ENCODE measurements at places on chromosomes 1 and 21. TPM values are rescaled to one million over a fixed set of nuclear protein-coding genes. Genes with fewer than 3 reads are reported as not detected.

Gene SLC9C2
- not detected for total RNA-seq

Gene NBPF1
- 25.3 TPM for total RNA-seq

Gene RGSL1
- not detected for total RNA-seq

Gene RGS13
- total RNA-seq, result not detected

Gene RGS16
- total RNA-seq, result 0.28 TPM

Gene ADAR
- 131 TPM for total RNA-seq

Gene EPS8L3
- total RNA-seq, result not detected

Gene ESRRG
- total RNA-seq, result 0.56 TPM

Gene NCF2
- total RNA-seq, result 2.8 TPM

Gene ZYG11B
- total RNA-seq, result 46.1 TPM

Gene LEMD1
- not detected for total RNA-seq

Gene MFSD2A
- total RNA-seq, result 5.7 TPM

Gene ZMYND12
- not detected for total RNA-seq

Gene FCGR3B
- not detected for total RNA-seq

Gene PTPRF
- 25.8 TPM for total RNA-seq

Gene FAM131C
- 0.28 TPM for total RNA-seq

Gene FCRL1
- not detected for total RNA-seq

Gene PLA2G5
- not detected for total RNA-seq

Gene GPR37L1
- total RNA-seq, result not detected

Gene GPR52
- total RNA-seq, result 0.90 TPM

Gene CRYZL1
- 19.9 TPM for total RNA-seq

Gene MYOG
- total RNA-seq, result not detected

Gene SLC6A9
- 2.0 TPM for total RNA-seq

Gene TSPEAR
- total RNA-seq, result not detected

Gene OR2L5
- total RNA-seq, result not detected

Gene LMNA
- total RNA-seq, result 753 TPM

Gene MAN1C1
- 2.5 TPM for total RNA-seq

Gene AIRE
- not detected for total RNA-seq

Gene TMEM50A
- total RNA-seq, result 101 TPM
